Neuronal stem cell (in vitro differentiated cells): ENCODE measurements at places on chromosomes 12 and 14.
A peak's percentile ranks its signal among the peaks of the same experiment; 100 is the strongest.

DNA sequence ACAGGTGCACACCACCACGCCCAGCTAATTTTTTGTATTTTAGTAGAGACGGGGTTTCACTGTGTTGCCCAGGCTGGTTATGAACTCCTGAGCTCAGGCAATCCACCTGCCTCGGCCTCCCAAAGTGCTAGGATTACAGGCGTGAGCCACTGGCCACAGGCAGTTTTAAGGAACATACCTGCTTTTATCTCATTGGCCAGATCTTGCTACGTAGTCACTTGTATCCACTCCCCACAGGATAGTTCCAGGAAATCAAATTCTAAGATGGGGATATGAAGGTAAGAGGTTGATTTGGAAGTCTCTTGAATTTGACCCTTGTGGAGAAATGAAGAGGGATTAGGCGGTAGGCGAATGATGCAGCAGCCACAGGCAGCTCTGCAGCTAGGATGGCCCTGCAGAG lies 8.8 kb upstream of the PLEKHG6 start:
- DNase-seq = no peak

GRCh38 chr12:27367078-27367477 lies 34.4 kb downstream of the BMAL2 start:
- no peak for DNase-seq

DNA sequence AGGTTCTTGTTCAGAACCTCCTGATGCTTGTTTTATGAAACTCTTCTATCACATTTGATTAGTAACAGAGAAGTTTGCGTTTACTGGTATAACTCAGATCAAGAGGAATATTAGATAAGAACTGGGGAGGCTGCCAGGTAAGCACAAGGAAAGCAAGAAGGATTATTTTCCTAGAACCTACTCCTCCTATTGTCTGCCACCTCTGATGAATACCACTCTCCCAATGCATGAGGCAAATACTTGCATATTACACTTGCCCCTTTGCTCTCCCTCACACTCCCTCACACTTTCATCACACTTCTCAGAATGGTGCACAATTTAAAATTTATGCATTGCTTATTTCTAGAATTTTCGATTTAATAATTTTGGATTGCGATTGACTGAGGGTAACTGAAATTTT lies 43.6 kb downstream of the LIN7A start:
- no peak for DNase-seq

DNA sequence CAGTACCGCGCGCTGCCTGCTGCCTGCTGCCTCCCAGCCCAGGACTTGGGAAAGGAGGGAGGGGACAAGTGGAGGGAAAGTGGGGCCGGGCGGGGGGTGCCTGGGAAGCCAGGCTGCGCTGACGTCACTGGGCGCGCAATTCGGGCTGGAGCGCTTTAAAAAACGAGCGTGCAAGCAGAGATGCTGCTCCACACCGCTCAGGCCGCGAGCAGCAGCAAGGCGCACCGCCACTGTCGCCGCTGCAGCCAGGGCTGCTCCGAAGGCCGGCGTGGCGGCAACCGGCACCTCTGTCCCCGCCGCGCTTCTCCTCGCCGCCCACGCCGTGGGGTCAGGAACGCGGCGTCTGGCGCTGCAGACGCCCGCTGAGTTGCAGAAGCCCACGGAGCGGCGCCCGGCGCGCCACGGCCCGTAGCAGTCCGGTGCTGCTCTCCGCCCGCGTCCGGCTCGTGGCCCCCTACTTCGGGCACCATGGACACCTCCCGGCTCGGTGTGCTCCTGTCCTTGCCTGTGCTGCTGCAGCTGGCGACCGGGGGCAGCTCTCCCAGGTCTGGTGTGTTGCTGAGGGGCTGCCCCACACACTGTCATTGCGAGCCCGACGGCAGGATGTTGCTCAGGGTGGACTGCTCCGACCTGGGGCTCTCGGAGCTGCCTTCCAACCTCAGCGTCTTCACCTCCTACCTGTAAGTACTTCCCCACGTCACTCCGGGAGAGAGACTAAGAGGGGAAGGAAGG lies at the start of gene LGR5:
Gene LGR5 (plus strand): TSS at position 186 of the 732 bp plus-strand sequence. CDS start 283 bp downstream, at position 469.
- peak; percentile 69 for DNase-seq
